Activated T-helper 2 cell treated with anti-CD3 and anti-CD28 coated beads, Interferon-gamma antibody, Interleukin-2, Interleukin-4, amounts not matched to agents 10 μg/mL and 5 μg/mL and 100 μg/mL, durations not matched to agents 14 hours and 24 hours and 36 hours (primary cell): ENCODE measurements at places on chromosomes 5 and 9.
A peak's percentile ranks its signal among the peaks of the same experiment; 100 is the strongest.

DNA sequence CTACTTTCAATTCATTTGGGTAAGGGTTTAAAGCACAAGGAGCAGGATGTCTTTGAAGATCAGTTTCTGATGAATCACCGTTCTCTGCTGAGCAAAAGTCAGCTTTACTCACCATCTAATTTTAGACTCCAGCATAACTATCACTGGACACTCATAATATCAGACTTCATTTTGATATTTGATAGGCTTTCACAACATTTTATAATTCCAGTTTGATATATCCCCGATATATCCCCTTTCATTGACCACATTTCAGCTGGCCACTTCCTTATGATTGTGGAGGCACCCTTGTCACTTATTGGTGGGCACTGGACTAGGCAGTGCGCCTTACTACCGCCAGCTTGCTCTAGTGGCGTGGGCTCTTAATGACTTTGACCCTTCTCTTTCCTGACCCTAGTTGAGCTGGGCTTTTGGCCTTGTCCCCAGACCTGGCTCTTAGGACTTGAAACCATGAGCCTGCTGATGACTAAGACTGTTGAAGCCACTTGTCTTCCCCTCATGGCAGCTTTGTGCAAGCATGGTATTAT, 46.8 kb downstream of the CYSTM1 start:
- no peak for DNase-seq
- H3K36me3 ChIP-seq: no peaks in the 10 kb centered on the region
- H3K4me1 ChIP-seq: peaks cover 21% of the 10 kb centered on the region
- H3K4me3 ChIP-seq: no peak overlapping the region
- H3K27ac ChIP-seq: no peak overlapping the region

GRCh38 chr9:5863092-5863746, 27.5 kb upstream of the MLANA start:
- no peak overlapping the region for H3K27ac ChIP-seq
- H3K4me3 ChIP-seq: no peak overlapping the region
- H3K27me3 ChIP-seq: no peaks in the 10 kb centered on the region
- DNase-seq: no peak
- peaks cover 3% of the 10 kb centered on the region for H3K4me1 ChIP-seq
- no peaks in the 10 kb centered on the region for H3K36me3 ChIP-seq

DNA sequence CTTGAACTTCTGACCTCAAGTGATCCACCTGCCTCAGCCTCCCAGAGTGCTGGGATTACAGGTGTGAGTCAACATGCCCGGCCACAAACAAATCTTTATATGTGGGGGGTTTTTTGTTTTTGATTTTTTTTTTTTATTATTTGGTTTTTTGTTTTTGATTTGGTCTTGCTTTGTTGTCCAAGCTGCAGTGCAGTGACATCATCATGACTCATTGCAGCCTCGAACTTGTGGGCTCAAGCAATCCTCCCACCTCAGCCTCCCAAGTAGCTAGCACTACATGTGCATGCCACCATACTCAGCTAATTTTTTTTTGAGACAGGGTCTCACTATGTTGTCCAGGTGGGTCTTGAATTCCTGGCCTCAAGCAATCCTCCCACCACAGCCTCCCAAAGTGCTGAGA, 42.4 kb downstream of the ALDH7A1 start:
- DNase-seq: no peak
- no peaks in the 10 kb centered on the region for H3K36me3 ChIP-seq
- H3K4me3 ChIP-seq: no peak overlapping the region
- H3K27ac ChIP-seq: no peak overlapping the region

- no peaks in the 10 kb centered on the region for H3K36me3 ChIP-seq
- H3K27ac ChIP-seq: no peak overlapping the region
- H3K4me3 ChIP-seq: no peak overlapping the region
- H3K4me1 ChIP-seq: peaks cover 13% of the 10 kb centered on the region
Measured at GRCh38 chr9:16125629-16126028, 572.8 kb downstream of the CCDC171 start.

GRCh38 chr9:126975327-126976220, 61.0 kb downstream of the RALGPS1 start:
- no peak overlapping the region for H3K27ac ChIP-seq
- H3K4me3 ChIP-seq: no peak overlapping the region
- peaks cover 7% of the 10 kb centered on the region for H3K4me1 ChIP-seq
- H3K36me3 ChIP-seq: no peaks in the 10 kb centered on the region

DNA sequence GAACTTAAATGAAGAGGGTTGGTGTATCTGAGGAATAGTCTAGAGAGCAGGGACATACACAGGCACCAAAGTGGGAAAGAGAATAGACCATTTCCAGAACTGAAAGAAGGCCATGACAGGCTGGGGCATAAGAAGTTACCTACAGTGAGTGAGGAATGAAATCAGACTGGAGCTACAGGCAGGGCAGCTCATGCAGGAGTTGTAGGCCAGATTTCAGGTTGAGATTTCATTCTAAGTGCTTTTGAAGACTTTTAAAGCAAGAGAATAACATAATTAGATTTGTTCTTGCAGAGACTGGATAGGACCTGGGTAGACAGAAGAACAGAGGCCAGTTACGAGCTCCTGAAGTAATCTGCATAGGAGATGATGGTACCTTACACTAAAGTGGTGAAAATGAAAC, 280.8 kb downstream of the KIAA0825 start:
- no peaks in the 10 kb centered on the region for H3K27me3 ChIP-seq
- H3K4me3 ChIP-seq: no peak overlapping the region

GRCh38 chr5:126516133-126516532, 78.9 kb downstream of the ALDH7A1 start:
- H3K27me3 ChIP-seq: peaks cover 7% of the 10 kb centered on the region
- H3K36me3 ChIP-seq: no peaks in the 10 kb centered on the region
- no peak overlapping the region for H3K27ac ChIP-seq
- H3K4me3 ChIP-seq: no peak overlapping the region

- H3K4me1 ChIP-seq: no peaks in the 10 kb centered on the region
- no peak within 1 kb of the TSS for H3K4me3 ChIP-seq
- H3K27ac ChIP-seq: no peak within 1 kb of the TSS
- H3K36me3 ChIP-seq: no peaks in the 10 kb centered on the region
- DNase-seq: no peak
- peaks cover 5% of the 10 kb centered on the region for H3K27me3 ChIP-seq
Measured at GRCh38 chr9:131289301-131290035, at the start of gene PLPP7. Gene PLPP7, plus strand, starts transcription at chr9:131289723. Its CDS starts 275 bp downstream, at chr9:131289998.

- H3K36me3 ChIP-seq: peaks cover 17% of the 10 kb centered on the region
- H3K4me1 ChIP-seq: peaks cover 48% of the 10 kb centered on the region
- peak overlapping the region; percentile 19 for H3K4me3 ChIP-seq
- peak; percentile 13 for DNase-seq
- peak overlapping the region; percentile 95 for H3K27ac ChIP-seq
- no peaks in the 10 kb centered on the region for H3K27me3 ChIP-seq
Measured at GRCh38 chr5:79560771-79561524, 47.0 kb upstream of the HOMER1 start.

- no peaks in the 10 kb centered on the region for H3K36me3 ChIP-seq
- no peaks in the 10 kb centered on the region for H3K4me1 ChIP-seq
- H3K4me3 ChIP-seq: no peak overlapping the region
Measured at GRCh38 chr9:92165484-92165883, 50.3 kb upstream of the SPTLC1 start.

GRCh38 chr9:78408388-78408787, 111.5 kb downstream of the PSAT1 start:
- no peaks in the 10 kb centered on the region for H3K36me3 ChIP-seq
- no peak for DNase-seq
- H3K4me3 ChIP-seq: no peak overlapping the region

DNA sequence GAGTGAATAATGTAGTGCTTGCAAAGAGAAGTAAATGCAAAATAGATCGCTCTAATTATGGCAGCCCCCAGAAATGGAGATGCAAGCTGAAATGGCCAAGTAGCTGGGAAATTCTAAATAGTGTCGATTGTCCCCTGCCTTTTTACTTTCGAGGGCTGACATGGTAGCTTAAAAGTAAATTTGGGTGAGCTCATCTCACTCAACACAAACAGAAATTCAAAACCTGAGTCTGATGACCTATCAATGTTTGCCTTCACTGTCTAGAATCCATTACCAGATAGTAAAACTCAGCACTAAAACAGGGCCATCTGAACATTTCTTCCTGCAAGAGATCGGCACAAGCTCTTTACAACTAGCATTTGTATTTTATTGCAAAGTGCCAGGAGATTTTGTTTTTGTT, 7.0 kb upstream of the LHX2 start:
- no peak overlapping the region for H3K27ac ChIP-seq
- H3K36me3 ChIP-seq: no peaks in the 10 kb centered on the region
- H3K4me3 ChIP-seq: no peak overlapping the region
- H3K27me3 ChIP-seq: peaks cover 86% of the 10 kb centered on the region
- DNase-seq: no peak
- H3K4me1 ChIP-seq: no peaks in the 10 kb centered on the region

DNA sequence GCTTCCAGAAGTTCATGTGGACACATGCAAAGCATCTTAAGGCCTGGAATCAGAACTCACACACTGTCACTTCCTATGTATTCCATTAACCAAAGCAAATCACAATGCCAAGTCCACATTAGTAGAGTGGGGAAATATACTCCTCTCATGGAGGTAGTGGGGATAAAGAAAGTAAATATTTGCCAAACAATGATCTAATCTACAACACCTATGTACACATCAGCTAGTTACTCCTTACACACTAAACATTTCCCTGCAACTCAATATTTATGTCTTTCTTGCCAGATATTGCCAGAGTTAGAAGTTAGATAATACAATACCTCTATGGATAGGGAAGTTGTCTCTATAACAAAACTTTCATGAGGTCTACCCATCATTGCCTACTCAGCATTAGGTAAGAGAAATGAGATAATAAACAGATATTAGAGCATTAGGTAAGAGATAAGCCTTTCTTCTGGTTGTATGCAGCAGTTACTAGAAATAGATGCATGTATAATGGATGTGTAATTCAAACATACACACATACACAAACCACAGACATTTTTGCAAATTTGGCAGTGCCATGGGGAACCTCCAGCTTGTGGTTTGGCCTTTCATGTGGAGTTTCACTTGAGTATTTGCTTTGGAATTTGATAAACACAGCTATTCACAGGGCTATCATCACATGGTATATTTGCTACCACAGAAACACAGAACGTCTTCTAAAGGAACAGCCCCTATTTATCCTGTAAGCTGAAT, 196.5 kb downstream of the TLE1 start:
- DNase-seq: no peak
- no peak overlapping the region for H3K27ac ChIP-seq
- no peaks in the 10 kb centered on the region for H3K4me1 ChIP-seq
- no peak overlapping the region for H3K4me3 ChIP-seq

DNA sequence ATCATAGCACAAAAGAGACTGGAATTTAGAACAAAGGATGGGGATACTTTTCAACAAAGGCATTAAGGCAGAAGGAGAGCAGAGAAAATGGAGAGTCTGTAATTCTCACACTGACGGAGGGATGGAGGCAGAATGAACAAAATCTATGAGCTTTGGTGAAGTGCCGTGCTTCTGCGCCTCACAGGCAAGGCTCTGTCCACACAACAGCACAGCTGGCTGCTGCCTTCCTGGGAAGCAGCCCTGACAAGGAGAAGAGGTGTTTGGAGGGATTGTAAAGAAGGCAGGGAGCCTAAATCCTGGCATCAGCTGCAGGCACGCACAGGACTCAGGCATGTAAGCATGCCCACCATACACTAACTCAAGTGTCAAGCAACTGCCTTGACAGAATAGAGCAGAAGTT, 485.2 kb upstream of the KIF2A start:
- no peak overlapping the region for H3K4me3 ChIP-seq
- no peak for DNase-seq
- H3K4me1 ChIP-seq: no peaks in the 10 kb centered on the region
- H3K27ac ChIP-seq: no peak overlapping the region
- H3K27me3 ChIP-seq: peaks cover 12% of the 10 kb centered on the region

- no peak overlapping the region for H3K4me3 ChIP-seq
- H3K27me3 ChIP-seq: peaks cover 16% of the 10 kb centered on the region
- no peak for DNase-seq
- no peak overlapping the region for H3K27ac ChIP-seq
- H3K4me1 ChIP-seq: peaks cover under 1% of the 10 kb centered on the region
- no peaks in the 10 kb centered on the region for H3K36me3 ChIP-seq
Measured at GRCh38 chr5:169307646-169308045, 6.7 kb upstream of the SLIT3 start.

DNA sequence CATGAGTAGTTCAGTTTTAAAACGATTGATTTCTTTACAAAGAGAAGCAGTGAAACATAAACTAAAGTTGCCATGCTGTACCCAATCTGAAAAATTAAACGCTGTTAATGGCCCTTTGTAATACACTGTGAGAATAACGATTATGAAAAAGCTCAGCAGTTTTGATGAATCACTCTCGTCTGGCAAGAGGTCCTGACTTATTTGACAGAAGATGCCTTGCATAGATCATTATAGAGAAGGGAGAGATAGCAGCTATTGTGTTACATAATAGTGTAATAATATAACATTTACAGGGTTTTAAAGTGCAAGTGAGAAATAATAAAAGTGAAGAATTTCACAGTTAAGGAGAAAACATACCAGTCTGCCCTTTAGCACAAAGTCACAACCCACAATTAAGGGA, 361.5 kb upstream of the CDH10 start:
- DNase-seq: no peak
- H3K4me1 ChIP-seq: no peaks in the 10 kb centered on the region
- H3K27me3 ChIP-seq: no peaks in the 10 kb centered on the region

DNA sequence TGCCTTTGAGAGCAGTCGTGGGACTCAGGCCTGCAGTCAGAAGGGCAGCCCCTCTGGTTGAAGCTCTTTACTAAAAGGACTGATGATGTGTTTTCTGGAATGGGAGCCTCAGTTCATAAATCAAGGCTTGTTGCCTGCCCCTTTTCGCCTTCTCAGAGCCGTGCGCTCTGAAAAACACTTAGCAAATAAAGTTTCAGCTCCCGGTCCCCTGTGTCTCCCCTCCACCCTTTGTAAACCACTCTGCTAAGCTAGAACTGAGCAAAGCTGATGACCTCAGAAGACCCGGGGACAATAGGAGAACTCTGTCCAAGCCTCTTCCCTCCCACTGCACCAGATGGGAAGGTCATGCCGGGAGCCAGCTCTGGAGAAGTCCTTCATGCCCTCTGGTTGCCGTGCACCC, 39.3 kb upstream of the ADRA1B start:
- no peaks in the 10 kb centered on the region for H3K36me3 ChIP-seq
- peaks cover 11% of the 10 kb centered on the region for H3K27me3 ChIP-seq
- DNase-seq: no peak
- no peak overlapping the region for H3K4me3 ChIP-seq

GRCh38 chr9:111412280-111412679, 71.9 kb downstream of the ECPAS start:
- H3K4me3 ChIP-seq: no peak overlapping the region
- H3K4me1 ChIP-seq: no peaks in the 10 kb centered on the region
- H3K27me3 ChIP-seq: no peaks in the 10 kb centered on the region
- DNase-seq: no peak
- H3K36me3 ChIP-seq: peaks cover 88% of the 10 kb centered on the region

- no peak overlapping the region for H3K27ac ChIP-seq
- H3K4me3 ChIP-seq: no peak overlapping the region
- DNase-seq: no peak
- H3K36me3 ChIP-seq: no peaks in the 10 kb centered on the region
- H3K4me1 ChIP-seq: peaks cover 24% of the 10 kb centered on the region
Measured at GRCh38 chr5:132267931-132268768, 10.7 kb downstream of the PDLIM4 start.

- H3K4me1 ChIP-seq: peaks cover 2% of the 10 kb centered on the region
- H3K36me3 ChIP-seq: peaks cover 7% of the 10 kb centered on the region
- no peaks in the 10 kb centered on the region for H3K27me3 ChIP-seq
- DNase-seq: no peak
Measured at GRCh38 chr5:112757468-112758208, 20.0 kb downstream of the APC start.
